Astrocyte (in vitro differentiated cells and primary cell): ENCODE measurements at places on chromosomes 16 and 17.

DNA sequence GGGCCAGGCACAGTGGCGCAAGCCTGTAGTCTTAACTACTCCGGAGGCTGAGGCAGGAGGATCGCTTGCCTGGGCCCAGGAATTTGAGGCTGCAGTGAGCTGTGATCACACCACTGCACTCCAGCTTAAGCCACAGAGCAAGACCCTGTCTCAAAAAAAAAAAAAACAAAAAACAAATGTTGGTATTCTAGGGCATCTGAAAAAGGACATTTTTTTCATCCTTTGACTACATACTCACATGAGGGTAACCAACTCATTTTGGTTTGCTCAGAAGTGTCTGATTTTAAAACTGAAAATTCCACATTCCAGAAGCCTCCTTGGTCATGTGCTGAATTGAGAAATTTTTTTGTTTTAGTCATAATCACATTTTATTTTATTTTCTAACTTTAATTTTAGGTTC lies 12.7 kb upstream of the C16orf82 start:
- no peak overlapping the region for H3K27ac ChIP-seq
- H3K36me3 ChIP-seq: no peaks in the 10 kb centered on the region
- DNase-seq: no peak
- no peaks in the 10 kb centered on the region for H3K27me3 ChIP-seq
- no peaks in the 10 kb centered on the region for H3K4me1 ChIP-seq

DNA sequence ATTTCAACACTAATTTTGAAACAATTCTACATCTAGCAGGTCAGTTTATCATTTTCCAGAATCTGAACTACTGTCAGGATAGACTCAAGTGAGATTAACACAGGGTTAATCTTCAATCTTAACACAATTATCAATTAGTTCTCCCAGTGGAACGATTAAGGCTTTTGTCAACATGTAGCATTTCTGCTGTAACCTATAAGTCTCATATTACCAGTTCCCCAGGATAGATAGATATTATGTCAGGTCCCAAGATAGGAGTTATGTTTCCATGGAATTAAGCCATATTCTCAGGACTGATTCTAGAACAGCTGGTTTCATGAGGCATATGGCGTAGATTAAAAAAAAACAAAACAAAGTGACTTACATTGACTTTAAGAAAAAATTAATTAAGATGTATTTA lies 4.4 kb upstream of the FBF1 start:
- DNase-seq: no peak
- no peaks in the 10 kb centered on the region for H3K27me3 ChIP-seq
- peaks cover 5% of the 10 kb centered on the region for H3K4me1 ChIP-seq
- peaks cover 21% of the 10 kb centered on the region for H3K36me3 ChIP-seq

GRCh38 chr16:21166561-21166961 lies 8.1 kb downstream of the LDAF1 start:
- H3K36me3 ChIP-seq: no peaks in the 10 kb centered on the region
- peak; percentile 34 for DNase-seq
- peak overlapping the region; percentile 75 for H3K27ac ChIP-seq
- H3K27me3 ChIP-seq: no peaks in the 10 kb centered on the region
- peaks cover 12% of the 10 kb centered on the region for H3K4me1 ChIP-seq
- no peak overlapping the region for H3K4me3 ChIP-seq

- no peak overlapping the region for H3K4me3 ChIP-seq
- no peak overlapping the region for H3K27ac ChIP-seq
- no peaks in the 10 kb centered on the region for H3K36me3 ChIP-seq
- H3K4me1 ChIP-seq: no peaks in the 10 kb centered on the region
- no peaks in the 10 kb centered on the region for H3K27me3 ChIP-seq
Observed at GRCh38 chr16:7303052-7303610, 29.5 kb upstream of the RBFOX1 start.

GRCh38 chr17:39652587-39653315 lies 12.4 kb upstream of the TCAP start:
- H3K27me3 ChIP-seq: no peaks in the 10 kb centered on the region
- no peak overlapping the region for H3K4me3 ChIP-seq
- DNase-seq: no peak
- no peaks in the 10 kb centered on the region for H3K4me1 ChIP-seq

DNA sequence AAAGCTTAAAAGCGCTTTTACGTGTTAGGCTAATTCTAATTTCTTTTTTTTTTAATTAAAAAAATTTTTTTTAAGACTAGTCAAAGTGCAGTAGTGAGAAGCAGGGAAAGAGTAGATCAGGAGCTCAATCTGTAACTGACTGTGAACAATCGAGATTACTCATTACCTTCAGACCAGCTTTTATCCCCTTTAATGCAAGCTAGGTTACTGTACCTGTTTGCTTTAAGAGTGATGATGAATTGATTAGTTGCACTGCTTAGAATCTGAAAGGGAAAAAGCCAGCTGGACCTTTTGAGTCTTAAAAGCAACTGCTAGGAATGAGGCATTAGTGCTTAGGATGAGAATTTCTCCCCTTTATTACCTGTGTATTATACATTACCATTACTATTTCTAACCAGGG lies 19.0 kb downstream of the PSMD11 start:
- H3K4me1 ChIP-seq: no peaks in the 10 kb centered on the region
- H3K27ac ChIP-seq: no peak overlapping the region
- DNase-seq: no peak
- no peaks in the 10 kb centered on the region for H3K27me3 ChIP-seq

DNA sequence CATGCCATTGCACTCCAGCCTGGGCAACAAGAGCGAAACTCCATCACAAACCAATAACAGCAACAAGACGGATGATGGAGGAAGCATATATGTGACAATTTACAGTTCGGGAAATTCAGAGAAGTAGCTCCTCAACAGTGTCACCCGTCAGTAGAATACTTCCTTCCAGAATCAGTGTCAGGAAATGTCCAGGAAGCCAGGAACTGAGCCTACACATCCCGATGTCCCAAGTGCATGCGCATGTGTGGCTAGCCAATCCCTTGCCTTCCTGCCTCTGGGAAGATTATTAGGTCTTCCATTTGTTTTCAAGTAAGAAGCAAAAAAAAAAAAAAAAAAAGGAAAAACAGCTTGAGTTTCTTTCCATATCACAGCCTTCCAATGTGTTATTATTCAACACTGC lies 1.4 kb upstream of the PITPNC1 start:
- no peak overlapping the region for H3K27ac ChIP-seq
- no peak for DNase-seq
- no peaks in the 10 kb centered on the region for H3K27me3 ChIP-seq
- H3K4me1 ChIP-seq: peaks cover 18% of the 10 kb centered on the region
- no peak overlapping the region for H3K4me3 ChIP-seq
- no peaks in the 10 kb centered on the region for H3K36me3 ChIP-seq

DNA sequence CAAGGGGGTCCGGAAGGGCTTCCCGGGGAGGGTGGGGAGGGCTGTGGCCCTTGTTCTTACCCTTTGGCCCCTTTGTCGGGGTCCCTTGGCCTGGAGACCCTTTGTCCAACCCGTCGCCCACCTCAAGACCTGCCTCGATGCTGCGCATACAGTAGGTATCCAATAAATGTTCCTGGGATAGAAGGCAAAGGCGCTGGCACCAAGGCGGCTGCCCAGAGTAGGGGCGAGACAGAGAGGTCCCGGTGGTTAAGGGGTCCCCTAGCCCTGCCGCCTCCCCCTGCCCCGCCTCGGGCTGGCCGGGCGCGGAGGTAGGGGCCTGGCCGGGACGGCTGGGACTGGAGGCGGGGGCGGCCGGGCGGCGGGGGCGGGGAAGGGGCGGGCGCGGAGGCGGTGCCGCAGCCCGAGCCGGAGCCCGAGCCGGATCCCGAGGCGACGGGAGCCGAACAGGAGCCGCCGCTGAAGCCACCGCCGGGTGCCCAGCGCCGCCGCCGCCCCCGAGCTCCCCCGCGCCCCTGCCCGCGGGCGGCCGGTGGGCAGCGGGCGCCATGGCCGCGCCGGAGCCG lies at the start of gene NHERF2:
NHERF2 (plus strand) TSS at position 442 of the 563 bp plus-strand sequence; CDS start at position 546, 104 bp downstream.
- H3K27me3 ChIP-seq: no peaks in the 10 kb centered on the region
- H3K4me3 ChIP-seq: peak within 1 kb of the TSS; percentile 69
- peaks cover 18% of the 10 kb centered on the region for H3K4me1 ChIP-seq
- no peak for DNase-seq

DNA sequence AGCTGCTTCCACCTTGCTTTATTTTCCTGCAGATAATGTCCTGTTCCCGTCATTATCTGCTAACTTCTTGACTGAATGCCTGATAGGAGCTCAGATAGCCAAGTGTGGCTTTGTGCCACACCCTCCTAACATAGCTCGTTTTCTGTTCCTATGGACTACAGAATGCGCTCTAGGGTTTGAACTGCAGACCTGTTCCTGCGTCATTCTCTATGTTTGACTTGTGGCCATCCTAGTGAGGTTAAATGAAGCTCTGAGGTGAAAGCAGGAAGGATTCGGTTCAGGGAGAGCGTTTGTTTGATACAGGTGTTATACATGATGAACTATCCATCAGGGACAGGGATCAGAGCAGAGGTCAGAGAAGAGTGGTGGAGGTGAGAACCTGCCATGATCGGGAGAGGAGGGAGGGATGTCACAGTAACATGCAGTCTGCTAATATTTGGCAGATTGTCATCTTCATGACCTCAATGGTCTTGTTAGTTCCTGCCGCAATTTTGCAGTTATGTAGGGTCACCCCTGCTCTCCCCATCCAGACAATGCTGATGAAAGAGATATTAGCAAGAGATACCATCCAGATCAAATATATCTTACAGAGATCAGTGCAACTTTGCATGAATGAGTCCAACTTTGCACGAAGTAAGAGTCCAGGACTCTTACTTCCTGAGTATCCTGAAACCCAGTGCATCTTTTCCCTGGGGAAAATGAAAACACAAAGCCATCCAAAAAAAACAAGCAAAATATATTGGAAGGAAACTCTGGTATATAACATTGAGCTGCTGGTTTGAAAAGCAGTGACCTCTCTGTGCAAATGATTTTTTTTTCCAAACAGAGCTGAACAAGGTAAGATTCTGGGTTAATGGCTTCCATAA lies 32.8 kb downstream of the MPHOSPH6 start:
- H3K27ac ChIP-seq: no peak overlapping the region
- H3K4me3 ChIP-seq: no peak overlapping the region
- H3K27me3 ChIP-seq: no peaks in the 10 kb centered on the region
- no peak for DNase-seq

DNA sequence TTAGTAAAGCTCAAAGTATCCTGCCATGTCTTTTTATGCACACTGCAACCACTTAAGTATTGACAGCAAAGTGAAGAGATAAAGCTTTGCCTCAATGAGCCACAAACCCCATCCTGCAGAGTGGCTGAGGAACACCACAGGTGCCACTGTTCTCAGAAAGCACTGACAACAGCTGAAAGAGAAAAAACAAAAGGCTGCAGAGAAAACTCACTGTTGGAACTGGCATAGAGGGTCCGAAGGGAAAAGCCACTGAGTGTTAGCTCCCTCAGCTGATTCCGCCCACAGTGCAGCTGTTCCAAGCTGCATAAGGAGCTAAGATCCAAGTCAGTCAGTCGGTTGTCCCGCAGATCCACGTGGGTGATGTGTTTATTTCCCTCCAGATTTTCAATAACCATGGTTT lies 48.3 kb downstream of the PHLPP2 start:
- no peak for DNase-seq
- H3K27me3 ChIP-seq: no peaks in the 10 kb centered on the region
- no peak overlapping the region for H3K4me3 ChIP-seq
- no peak overlapping the region for H3K27ac ChIP-seq
- peaks cover 23% of the 10 kb centered on the region for H3K36me3 ChIP-seq

GRCh38 chr16:47204736-47205504 lies 61.2 kb upstream of the NETO2 start:
- no peak for DNase-seq
- no peaks in the 10 kb centered on the region for H3K36me3 ChIP-seq
- no peak overlapping the region for H3K27ac ChIP-seq
- no peaks in the 10 kb centered on the region for H3K4me1 ChIP-seq

- H3K36me3 ChIP-seq: no peaks in the 10 kb centered on the region
- no peaks in the 10 kb centered on the region for H3K27me3 ChIP-seq
- H3K4me1 ChIP-seq: peaks cover 11% of the 10 kb centered on the region
- peak; percentile 58 for DNase-seq
- H3K4me3 ChIP-seq: no peak overlapping the region
Observed at GRCh38 chr17:17356149-17356930, 53.2 kb downstream of the NT5M start.

- no peaks in the 10 kb centered on the region for H3K4me1 ChIP-seq
- no peak overlapping the region for H3K4me3 ChIP-seq
- no peaks in the 10 kb centered on the region for H3K36me3 ChIP-seq
Observed at GRCh38 chr16:22784690-22785214, 29.2 kb upstream of the HS3ST2 start.

DNA sequence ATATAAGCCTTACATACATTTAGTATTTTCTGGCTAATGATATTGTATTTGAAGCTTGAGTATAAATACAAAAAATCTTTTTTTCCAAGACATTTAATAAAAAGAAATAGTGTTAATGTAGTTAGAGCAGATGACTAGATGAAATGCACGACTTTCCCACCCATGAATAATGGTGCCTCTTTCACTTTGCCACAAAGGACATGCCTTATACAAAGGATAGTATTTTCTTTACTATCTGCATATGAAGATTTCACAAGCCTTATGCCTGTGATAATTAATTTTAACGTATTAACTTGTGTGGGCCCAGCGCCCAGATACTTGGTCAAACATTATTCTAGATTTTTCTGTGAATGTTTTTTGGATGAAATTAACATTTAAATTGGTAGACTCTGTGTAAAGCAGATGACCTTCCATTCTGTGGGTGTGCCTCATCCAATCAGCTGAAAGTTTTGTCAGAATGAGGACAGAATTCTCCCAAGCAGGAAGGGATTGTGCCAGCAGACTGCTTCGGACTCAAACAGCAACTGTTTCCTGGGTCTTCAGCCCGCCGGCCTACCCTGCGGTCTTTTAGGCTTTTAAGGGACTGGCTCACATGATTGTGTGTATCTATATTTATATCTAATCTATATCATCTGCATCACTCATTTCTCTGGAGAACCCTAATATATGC lies 115.4 kb downstream of the USP22 start:
- peaks cover 12% of the 10 kb centered on the region for H3K4me1 ChIP-seq
- no peaks in the 10 kb centered on the region for H3K27me3 ChIP-seq
- no peak overlapping the region for H3K4me3 ChIP-seq
- H3K36me3 ChIP-seq: no peaks in the 10 kb centered on the region
- DNase-seq: no peak

- DNase-seq: no peak
- no peaks in the 10 kb centered on the region for H3K27me3 ChIP-seq
- H3K4me3 ChIP-seq: no peak overlapping the region
- no peak overlapping the region for H3K27ac ChIP-seq
- peaks cover 25% of the 10 kb centered on the region for H3K4me1 ChIP-seq
Observed at GRCh38 chr16:12323007-12323758, 346.6 kb downstream of the SNX29 start.

GRCh38 chr17:42920922-42921321 lies 20.3 kb downstream of the G6PC1 start:
- no peaks in the 10 kb centered on the region for H3K36me3 ChIP-seq
- DNase-seq: no peak
- peaks cover 29% of the 10 kb centered on the region for H3K27me3 ChIP-seq
- H3K27ac ChIP-seq: no peak overlapping the region
- H3K4me1 ChIP-seq: no peaks in the 10 kb centered on the region

GRCh38 chr17:55168958-55169687 lies 95.6 kb upstream of the HLF start:
- no peaks in the 10 kb centered on the region for H3K4me1 ChIP-seq
- H3K4me3 ChIP-seq: no peak overlapping the region
- no peaks in the 10 kb centered on the region for H3K36me3 ChIP-seq
- H3K27ac ChIP-seq: no peak overlapping the region
- DNase-seq: no peak

- H3K4me1 ChIP-seq: peaks cover 19% of the 10 kb centered on the region
- H3K4me3 ChIP-seq: no peak overlapping the region
- no peaks in the 10 kb centered on the region for H3K36me3 ChIP-seq
- peak overlapping the region; percentile 30 for H3K27ac ChIP-seq
- peak; percentile 47 for DNase-seq
Observed at GRCh38 chr17:68398691-68399637, 58.3 kb downstream of the WIPI1 start.

- no peaks in the 10 kb centered on the region for H3K27me3 ChIP-seq
- H3K4me1 ChIP-seq: no peaks in the 10 kb centered on the region
- no peak overlapping the region for H3K4me3 ChIP-seq
- no peak for DNase-seq
- H3K36me3 ChIP-seq: no peaks in the 10 kb centered on the region
Observed at GRCh38 chr16:16938980-16939379, 531.8 kb downstream of the XYLT1 start.
